ENCODE measurements at places on chromosomes 1 and 21. TPM values are rescaled to one million over a fixed set of nuclear protein-coding genes. Genes with fewer than 3 reads are reported as not detected.

- no peak overlapping the region for H3K4me3 ChIP-seq
- no peak overlapping the region for H3K27ac ChIP-seq
- H3K4me1 ChIP-seq: no peaks in the 10 kb centered on the region
- no peaks in the 10 kb centered on the region for H3K27me3 ChIP-seq
Measured at GRCh38 chr1:175840787-175841186, 97.4 kb upstream of the TNR start.

DNA sequence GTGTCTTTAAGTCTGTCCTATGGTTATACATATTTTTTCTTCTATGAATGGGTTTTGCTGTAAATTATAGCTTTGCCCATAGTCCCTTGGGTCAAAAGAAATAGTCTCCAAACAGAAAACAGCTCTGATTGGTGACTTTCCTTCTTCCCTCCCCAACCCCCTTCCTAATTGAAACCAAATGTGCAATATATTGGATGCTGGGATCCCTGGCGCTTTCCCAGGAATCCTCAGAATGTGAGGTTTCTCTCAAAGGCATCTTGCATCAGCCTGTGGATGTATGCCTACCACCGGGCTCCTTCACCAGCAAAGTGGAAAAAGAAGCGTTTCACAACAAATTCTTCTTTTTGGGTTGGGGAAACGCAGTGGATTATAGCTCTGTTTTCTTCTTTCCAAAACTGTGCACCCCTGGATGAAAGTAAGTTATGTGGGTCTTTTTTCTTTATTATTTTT is at the start of gene DDR2:
DDR2 (plus strand) TSS at position 248 of the 450 bp plus-strand sequence. CDS start 86,600 bp downstream, outside the sequence.
- peak within 1 kb of the TSS; percentile 50 for H3K4me3 ChIP-seq
- peaks cover 6% of the 10 kb centered on the region for H3K4me1 ChIP-seq
- no peaks in the 10 kb centered on the region for H3K27me3 ChIP-seq
- H3K36me3 ChIP-seq: no peaks in the 10 kb centered on the region
- H3K27ac ChIP-seq: peak within 1 kb of the TSS; percentile 57

GRCh38 chr1:27928216-27928954 is 6.4 kb upstream of the SMPDL3B start:
- no peaks in the 10 kb centered on the region for H3K27me3 ChIP-seq
- no peak for DNase-seq
- no peaks in the 10 kb centered on the region for H3K4me1 ChIP-seq
- no peak overlapping the region for H3K4me3 ChIP-seq
- no peaks in the 10 kb centered on the region for H3K36me3 ChIP-seq

- H3K4me1 ChIP-seq: no peaks in the 10 kb centered on the region
- H3K4me3 ChIP-seq: no peak overlapping the region
- no peak overlapping the region for H3K27ac ChIP-seq
- no peaks in the 10 kb centered on the region for H3K36me3 ChIP-seq
Measured at GRCh38 chr1:202067188-202067974, 55.3 kb upstream of the GPR37L1 start.

GRCh38 chr1:22533244-22533895 is 29.9 kb upstream of the EPHA8 start:
- peaks cover 13% of the 10 kb centered on the region for H3K36me3 ChIP-seq
- H3K27ac ChIP-seq: no peak overlapping the region
- peaks cover 10% of the 10 kb centered on the region for H3K4me1 ChIP-seq
- H3K4me3 ChIP-seq: no peak overlapping the region
- no peak for DNase-seq

DNA sequence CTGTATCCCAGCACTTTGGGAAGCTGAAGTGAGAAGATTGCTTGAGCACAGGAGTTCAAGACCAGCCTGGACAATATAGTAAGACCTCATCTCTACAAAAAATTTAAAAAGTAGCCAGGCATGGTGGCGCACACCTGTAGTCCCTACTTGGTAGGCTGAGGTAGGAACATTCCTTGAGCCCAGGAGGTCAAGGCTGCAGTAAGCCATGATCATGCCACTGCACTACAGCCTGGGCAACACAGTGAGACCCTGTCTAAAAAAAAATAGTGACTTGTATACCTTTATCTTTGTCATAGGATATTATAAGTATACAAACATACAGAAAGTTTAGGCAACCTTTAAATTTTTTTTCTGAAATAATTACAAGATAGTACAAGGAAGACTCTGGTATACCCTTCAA is 3.9 kb upstream of the FBXO28 start:
- H3K36me3 ChIP-seq: no peaks in the 10 kb centered on the region
- H3K27ac ChIP-seq: no peak overlapping the region
- no peaks in the 10 kb centered on the region for H3K27me3 ChIP-seq
- peaks cover 3% of the 10 kb centered on the region for H3K4me1 ChIP-seq
- H3K4me3 ChIP-seq: no peak overlapping the region

GRCh38 chr1:205812271-205812877 is 624 bp downstream of the SLC41A1 start:
- H3K4me3 ChIP-seq: peak overlapping the region; percentile 94
- H3K36me3 ChIP-seq: peaks cover 9% of the 10 kb centered on the region
- H3K27ac ChIP-seq: peak overlapping the region; percentile 88

The ATAD3C gene
- total RNA-seq: 7.8 TPM

GRCh38 chr1:157399984-157400382 is 152.3 kb downstream of the FCRL5 start:
- no peaks in the 10 kb centered on the region for H3K27me3 ChIP-seq
- DNase-seq: no peak
- H3K36me3 ChIP-seq: no peaks in the 10 kb centered on the region

The KRTAP7-1 gene
- not detected for total RNA-seq

GRCh38 chr1:90823686-90824085 is 106.6 kb upstream of the BARHL2 start:
- no peak overlapping the region for H3K27ac ChIP-seq
- DNase-seq: no peak
- no peaks in the 10 kb centered on the region for H3K4me1 ChIP-seq

Data from lower lobe of right lung (tissue), 2 donors.